CD4-positive, alpha-beta T cell treated with Interleukin-2 at 100 ng/mL for 4 hours (primary cell): ENCODE measurements at places on chromosomes 3 and 15.

DNA sequence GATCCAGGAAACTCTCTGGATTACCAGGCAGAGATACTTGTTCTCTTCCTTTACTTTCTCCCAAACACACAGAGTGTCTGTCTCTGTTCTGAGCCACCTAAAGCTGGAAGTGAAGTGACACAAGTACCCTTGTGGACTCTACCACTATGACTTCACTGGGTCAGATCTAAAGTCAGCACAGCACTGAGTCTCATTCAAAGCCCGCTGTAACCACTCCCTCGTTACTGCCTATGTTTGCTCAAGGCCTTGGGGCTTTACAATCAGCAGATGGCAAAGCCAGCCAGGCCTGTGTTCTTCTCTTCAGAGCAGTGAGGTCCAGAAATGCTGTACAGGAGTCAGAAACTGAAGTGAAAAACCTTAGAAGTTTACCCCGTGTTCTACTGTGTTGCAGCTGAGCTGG is 588.3 kb upstream of the SEMA6D start:
- no peak for DNase-seq

DNA sequence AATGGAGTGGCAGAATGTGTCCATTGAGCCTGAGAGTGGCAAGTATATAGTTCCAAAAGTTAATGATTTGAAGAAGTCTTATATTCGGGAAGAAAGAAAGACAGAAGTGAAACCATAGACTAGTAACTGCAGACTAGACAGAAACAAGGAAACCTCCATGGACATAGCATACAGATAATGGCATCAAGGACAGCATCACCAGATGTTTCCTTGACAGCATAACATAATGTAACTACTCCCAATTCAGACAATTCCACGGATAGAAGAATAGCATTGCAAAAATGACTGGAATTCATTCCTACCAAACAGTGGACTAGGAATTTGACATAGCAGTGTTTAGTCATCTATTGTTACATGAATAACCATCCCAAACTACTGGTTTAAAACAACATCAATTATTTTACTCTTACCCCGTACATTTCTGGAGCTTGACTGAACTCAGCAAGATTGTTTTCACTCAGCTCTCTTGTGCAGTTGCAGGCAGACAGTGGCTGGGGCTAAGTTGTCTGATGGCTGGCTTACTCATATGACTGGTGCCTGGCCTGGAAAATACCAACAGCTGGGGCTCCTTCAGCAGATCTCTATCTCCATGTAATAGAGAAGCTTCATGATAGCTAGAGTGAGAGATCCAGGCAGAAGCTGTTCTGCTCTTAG is 109.7 kb upstream of the GADL1 start:
- no peak for DNase-seq

GRCh38 chr3:37913522-37913921 is 51.8 kb downstream of the CTDSPL start:
- no peak for DNase-seq

- no peak for DNase-seq
These were observed 627 bp upstream of the FAM131A start for GRCh38 chr3:184336547-184337398.

DNA sequence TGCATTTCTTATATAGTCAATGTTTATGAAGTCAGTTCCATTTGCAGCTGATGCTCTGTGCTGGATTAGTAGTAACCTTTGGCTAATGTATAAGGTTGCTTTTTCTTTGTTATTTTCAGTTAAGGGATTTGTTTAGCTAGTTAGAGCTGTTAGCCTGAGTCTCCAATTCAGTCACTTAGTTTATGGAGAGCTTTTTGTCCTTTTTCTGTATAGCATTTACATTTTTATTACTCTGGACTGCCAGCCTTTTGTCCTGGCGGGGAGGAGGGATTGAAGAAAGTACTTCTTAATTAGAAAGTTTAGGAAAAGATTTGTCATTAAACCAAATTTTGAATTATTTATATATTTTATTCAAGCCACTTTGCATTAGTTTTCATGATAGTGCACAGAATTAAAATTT is 52.0 kb downstream of the DNAJC13 start:
- DNase-seq, result no peak

- DNase-seq, result no peak
These were observed 586.9 kb upstream of the DPPA4 start for GRCh38 chr3:109924196-109924595.

- DNase-seq, result no peak
These were observed 133.6 kb downstream of the OCA2 start for GRCh38 chr15:27965546-27965945.

- no peak for DNase-seq
These were observed 145.3 kb downstream of the CNTN3 start for GRCh38 chr3:74469151-74469550.

- no peak for DNase-seq
These were observed 50.3 kb upstream of the DPH6 start for GRCh38 chr15:35596285-35596684.

DNA sequence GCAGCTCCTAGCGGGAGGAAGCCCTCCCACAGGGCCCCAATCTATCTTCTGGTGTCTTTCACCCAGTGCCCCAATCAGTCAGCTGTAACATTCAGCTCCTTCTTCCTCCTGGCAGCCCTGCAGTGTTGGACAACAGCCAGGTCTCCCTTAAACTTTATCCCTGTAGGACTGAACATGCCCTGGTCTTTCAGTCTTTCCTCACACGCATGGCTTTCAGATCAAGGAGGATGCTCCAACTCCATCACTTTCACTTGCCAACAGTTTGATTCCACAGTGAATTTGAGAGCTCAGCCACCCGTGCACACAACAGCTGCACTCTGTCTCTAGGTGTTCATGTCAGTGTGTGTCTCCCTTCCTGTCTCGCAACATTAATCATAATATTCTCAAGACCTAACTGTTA is 28.5 kb upstream of the LRRC34 start:
- no peak for DNase-seq

DNA sequence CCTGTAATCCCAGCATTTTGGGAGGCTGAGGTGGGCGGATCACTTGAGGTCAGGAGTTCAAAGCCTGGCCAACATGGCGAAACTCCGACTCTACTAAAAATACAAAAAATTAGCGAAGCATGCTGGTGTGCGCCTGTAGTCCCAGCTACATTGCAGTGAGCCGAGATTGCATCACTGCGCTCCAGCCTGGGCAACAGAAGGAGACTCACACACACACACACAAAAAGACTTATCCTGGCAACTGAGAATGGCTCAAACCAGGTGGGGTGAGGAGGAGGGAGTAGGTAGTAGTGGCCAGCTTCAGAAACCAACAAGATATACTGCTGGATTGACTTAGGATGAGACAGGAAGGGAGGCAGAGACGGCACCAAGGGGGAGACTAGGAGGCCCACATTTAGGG is 53.4 kb upstream of the APEH start:
- no peak for DNase-seq

DNA sequence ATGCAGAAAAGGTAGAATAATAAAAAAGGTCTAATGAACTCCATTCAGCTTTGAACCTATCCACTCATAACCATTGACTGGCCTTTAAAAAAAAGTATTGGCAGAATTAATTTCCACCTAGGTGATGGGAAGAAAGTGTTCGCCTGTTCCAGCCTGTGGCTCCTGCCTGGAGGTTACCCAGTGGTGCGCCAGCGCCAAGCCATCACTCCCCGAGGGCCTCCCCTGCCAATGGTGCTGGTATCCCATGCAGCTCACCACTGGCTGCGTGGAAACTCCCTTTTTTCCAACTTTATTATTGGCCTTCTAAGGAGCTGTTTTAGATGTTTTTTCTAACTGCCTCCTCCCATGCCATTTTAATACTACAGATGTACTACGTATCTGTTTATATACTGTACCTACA is 29.4 kb downstream of the NIPA2 start:
- DNase-seq, result no peak

DNA sequence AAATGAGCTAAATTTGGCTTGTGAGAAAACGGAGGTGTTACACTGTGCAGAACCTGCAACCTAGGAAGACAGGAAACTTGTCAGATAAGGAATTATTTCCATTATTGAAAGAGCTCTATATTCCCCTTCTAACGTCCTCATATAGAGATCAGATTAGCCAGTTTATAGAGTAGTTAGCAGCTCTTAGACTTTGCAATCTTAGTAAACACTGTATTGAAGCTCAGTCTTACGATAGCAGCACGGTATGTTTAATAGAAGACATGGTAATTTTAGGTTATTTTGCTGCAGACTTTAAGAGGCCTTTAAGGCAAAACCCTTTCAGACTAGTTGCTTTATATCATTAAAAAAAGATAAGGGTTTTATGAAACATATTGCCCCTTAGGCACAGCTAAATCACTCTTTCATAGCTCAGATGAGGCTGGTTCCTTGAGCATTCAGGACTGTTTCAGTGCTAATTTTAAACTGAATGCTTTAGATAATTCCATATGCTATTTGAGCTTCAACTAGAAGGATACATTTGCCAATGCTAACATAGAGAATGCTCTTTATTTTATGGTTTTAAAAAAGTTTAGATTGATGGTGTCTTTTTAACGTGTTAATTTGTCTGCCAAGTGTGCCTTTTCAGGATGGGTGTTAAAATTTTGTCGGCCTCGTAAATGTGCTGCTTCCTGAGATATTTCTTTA is 234.3 kb downstream of the PYDC2 start:
- DNase-seq, result no peak

GRCh38 chr15:32642667-32643435 is 1.3 kb downstream of the SCG5 start:
- no peak for DNase-seq

- no peak for DNase-seq
These were observed 24.4 kb downstream of the AVEN start for GRCh38 chr15:34014556-34014955.

DNA sequence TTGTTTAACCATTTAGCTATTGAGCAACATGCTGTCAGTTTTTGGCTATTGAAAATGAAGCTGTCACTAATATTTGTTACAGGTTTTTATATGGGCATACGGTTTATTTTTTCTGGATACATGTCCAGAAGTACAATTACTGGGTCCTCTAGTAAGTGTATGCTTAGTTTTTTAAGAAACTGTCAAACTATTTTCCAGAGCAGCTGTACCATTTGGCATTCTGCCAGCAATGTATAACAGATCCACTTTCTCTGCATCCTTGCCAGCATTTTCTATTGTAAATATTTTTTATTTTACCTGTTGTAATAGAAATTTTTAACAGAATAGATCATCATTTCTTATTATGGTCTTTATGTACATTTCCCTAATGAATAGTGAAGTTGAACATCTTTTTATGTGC is 658.8 kb downstream of the EDEM1 start:
- DNase-seq, result no peak

GRCh38 chr3:184414418-184415202 is 34.8 kb downstream of the CHRD start:
- DNase-seq, result no peak

GRCh38 chr3:56787258-56787775 is 14.4 kb downstream of the ARHGEF3 start:
- DNase-seq, result peak; percentile 24

DNA sequence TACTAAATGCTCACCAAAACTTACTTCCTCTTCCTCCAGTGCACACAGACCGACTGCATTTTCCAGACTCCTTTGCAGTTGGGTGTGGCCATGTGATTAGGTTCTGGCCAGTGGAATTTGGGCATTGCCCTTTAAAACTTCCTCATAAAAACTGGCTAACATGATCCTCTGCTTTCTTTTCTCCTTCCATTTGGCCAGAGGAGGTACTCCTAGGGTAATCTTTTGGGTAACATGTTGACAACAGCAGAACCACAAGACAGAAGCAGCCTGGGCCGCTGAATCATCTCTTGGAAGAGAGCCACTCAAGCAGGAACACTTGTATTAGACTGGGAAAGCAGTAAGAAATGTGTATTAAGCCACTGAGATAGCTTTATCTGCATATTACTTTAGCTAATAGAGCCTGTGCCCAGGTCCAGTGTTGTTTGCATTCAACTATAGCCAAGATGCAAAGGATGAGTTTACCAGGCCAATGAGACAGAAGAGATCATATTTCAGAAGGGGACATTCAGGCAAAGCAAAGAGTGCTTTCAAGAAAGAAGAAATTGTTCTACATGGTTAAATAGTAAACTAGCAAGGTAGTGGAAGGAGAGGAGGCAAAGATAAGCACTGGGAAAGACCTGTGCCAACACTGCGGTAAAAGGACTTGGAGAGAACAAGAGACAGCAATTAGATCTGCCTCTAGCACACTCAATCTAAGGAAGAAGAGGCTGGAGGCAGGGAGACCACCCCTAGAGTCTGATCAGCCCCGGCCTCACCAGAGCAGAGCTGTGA is 79.8 kb downstream of the PLCH1 start:
- no peak for DNase-seq

- no peak for DNase-seq
These were observed 21.2 kb downstream of the GABRA5 start for GRCh38 chr15:26887926-26888666.

DNA sequence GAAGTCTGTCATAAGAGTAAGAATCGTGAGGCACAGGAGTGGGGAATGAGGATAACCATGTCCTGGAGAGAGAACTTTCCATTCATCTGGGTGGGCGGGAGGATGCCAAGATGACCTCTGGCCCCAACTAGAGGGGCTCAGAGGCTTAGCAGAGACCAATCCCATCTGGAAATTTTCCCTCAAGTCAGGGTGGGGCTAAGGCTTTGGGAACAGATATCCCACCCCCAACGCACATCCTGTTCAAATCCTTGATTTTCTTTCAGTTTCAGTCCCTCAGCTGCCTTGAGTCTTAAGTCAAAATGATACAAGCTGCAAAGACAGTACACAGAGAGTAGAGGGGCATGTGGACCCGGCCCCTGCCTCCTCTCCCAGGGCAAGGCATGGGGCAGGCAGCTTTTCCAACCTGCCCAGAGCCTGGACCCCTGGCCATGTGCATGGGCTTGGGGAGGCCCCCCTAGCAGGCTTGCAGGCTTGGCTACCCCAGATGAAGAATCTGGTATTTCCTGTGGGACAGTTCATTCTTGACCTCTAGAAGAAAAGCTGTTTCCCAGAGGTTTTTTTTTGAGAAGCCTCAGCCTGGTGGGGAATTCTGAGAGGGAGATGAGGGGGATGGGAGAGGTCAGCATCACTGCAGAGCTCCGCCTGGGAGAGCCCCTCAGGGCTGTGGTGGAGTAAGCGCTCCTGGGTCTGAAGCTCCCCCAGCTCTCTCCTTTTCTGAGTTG is 109.7 kb upstream of the HACD2 start:
- no peak for DNase-seq

- no peak for DNase-seq
These were observed 101.1 kb downstream of the RYR3 start for GRCh38 chr15:33411596-33412540.

DNA sequence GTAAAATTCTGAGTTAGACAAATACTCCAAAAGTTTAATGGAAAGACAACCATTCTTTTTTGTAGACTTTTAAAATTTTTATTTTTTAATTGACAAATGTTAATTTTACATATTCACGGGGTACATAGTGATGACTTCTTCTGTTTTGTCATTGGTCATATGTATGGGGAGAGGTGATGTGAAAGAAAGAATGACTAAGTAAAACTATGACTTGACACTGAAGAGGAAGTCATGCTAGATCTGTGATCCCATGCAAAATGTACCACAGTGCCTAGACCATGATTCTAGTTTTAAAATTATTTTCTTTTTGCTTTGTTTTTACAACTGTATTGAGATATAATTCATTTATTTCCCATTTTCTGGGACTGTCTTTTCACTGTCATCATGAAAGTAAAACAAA is 281.6 kb downstream of the MBNL1 start:
- DNase-seq, result no peak

DNA sequence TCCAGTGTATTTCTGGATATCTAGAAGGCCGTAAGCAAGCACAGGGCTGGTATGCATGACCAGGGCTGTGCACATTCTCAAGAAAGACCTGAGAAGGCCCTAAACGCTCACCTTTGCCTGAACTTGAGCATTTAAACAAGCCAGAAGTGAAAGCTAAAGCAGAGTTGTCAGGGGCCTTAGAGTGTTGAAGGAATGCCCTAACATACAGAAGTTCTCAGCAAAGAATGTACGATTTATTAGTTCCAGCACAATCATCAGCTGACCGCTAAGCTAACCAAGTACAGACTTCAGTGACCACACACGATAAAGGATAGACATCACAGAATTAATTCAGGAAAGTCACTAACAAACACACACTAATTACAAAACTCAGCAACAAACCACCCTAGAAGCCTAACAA is 8.7 kb downstream of the HLTF start:
- no peak for DNase-seq
